Ecto neural progenitor cell (in vitro differentiated cells): ENCODE measurements at places on chromosomes 13 and 19.

DNA sequence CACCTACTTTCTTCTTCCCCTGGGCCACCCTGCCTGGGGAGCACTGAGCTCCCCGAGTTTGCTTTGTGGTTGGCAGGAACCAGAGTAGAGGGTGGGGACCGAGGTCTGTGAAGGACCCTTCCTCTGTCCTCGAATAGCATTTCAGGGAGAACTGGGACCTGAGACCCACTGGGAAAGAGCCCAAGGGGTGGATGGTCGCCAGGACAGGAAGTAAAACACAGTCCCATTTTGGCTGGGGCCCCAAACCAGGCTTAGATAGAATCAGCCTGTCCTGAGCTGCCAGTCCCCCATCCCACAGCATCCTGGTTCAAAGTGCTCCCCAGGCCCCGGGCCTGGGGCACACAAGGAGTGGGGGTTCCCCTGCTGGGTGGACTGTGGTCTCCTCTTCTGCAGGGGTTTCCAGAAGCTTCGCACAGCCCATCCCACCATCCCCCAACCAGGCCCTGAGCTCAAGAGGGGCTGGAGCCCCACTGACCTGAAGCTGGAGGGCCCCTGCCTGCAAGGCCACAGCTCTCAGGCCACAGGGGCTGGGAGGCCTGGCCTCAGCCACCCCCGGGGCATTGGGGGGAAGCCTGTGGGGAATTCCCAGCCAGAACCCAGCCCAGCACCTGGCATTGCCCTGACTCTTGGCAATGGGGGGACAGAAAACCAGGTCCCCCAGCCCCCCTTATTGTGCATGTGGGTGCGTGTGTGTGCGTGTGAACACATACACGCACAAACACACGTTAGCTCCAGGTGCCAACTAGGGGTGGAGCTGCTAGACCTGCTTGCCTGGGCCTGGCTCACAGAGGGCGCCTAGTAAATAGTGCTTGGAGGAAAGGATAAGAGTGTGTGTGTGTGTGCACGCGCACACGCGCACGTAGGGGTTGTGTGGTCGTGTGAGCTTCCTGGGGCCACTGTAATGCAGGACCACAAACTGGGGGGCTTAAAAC, 995 bp upstream of the MKNK2 start:
- no peak for DNase-seq

- no peak for DNase-seq
These were observed 316.2 kb downstream of the MTUS2 start for GRCh38 chr13:29136341-29136740.

- DNase-seq: no peak
These were observed 328.1 kb downstream of the SLITRK5 start for GRCh38 chr13:87999240-87999700.

GRCh38 chr19:6039566-6040225, 61.8 kb upstream of the RANBP3 start:
- no peak for DNase-seq

DNA sequence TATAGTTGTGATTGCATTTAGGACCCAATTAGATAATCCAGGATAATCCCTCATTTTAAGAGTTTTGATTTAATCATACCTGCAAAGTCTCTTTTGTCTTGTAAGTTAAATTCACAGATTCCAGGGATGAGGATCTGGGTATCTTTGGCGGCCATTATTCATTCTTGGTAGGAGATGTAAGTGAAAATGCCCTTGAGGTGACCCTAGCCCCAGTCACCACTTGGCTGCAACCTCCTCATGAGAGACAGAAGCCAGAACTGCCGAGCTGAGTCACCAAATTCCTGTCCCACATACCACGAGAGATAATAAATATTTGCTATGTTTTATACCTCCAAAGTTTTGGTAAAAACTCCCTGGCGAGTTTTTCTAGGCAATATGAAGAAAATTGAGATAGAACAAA, 389.4 kb downstream of the RFC3 start:
- no peak for DNase-seq
